ENCODE measurements at places on chromosomes 1 and 21. TPM values are rescaled to one million over a fixed set of nuclear protein-coding genes. Genes with fewer than 3 reads are reported as not detected.

DNA sequence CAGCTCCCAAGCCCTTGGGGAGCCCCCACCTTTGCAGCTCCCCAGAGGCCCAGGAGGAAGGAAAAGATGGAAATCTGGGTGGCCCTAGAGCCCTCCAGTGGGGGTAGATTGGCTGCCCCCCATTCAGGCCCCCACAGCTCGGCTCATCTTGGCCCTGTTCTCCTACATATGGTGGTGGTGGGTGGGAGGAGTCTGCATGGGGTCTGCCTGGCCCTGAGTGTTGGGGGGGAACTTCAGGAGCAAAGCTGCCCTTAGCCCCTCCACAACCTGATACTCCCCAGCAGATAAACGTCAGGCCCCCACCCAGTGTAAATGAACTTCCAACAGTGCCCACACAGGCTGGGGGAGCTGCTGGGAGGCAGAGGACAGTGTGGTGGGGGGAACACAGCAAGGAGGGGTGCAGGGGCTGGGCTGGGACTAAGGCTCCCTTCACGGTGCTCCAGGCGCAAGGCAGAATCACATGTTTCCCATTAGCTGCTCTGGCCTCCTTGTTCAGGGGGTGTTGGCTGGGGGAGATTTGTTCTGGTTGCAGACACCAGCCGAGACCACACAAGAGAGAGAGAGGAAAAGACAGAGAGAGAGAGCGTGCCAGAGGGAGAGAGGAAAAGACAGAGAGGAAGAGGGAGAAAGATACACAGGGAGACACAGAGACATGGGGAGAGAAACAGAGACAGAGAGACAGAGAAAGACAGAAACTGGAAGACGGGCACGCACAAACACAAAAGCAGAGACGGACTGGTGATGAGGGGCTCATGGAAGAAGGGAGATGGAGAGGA is 42.6 kb downstream of the AHDC1 start:
- DNase-seq, result no peak

GRCh38 chr1:160256396-160257046 is 5.8 kb downstream of the DCAF8 start:
- no peak for DNase-seq

DNA sequence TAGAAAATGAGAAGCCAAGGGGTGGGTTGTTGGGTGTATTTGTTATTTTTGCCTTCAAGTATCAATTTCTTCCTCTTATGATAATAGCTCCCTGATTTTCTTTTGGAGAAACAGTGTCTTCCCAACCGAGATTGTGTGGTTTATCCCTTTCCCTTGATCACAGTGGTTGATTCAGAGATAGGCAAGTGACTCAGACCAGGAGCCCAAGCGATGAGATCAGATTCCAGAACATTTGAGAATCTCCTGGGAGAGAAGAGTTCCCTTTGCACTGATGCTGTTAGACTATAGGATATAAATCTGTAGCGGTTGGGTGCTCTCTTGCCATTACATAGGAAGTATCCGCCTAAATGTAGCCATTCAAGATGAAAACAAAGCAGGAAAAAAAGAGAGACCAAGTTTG is 90.1 kb upstream of the WDR26 start:
- DNase-seq, result no peak

DNA sequence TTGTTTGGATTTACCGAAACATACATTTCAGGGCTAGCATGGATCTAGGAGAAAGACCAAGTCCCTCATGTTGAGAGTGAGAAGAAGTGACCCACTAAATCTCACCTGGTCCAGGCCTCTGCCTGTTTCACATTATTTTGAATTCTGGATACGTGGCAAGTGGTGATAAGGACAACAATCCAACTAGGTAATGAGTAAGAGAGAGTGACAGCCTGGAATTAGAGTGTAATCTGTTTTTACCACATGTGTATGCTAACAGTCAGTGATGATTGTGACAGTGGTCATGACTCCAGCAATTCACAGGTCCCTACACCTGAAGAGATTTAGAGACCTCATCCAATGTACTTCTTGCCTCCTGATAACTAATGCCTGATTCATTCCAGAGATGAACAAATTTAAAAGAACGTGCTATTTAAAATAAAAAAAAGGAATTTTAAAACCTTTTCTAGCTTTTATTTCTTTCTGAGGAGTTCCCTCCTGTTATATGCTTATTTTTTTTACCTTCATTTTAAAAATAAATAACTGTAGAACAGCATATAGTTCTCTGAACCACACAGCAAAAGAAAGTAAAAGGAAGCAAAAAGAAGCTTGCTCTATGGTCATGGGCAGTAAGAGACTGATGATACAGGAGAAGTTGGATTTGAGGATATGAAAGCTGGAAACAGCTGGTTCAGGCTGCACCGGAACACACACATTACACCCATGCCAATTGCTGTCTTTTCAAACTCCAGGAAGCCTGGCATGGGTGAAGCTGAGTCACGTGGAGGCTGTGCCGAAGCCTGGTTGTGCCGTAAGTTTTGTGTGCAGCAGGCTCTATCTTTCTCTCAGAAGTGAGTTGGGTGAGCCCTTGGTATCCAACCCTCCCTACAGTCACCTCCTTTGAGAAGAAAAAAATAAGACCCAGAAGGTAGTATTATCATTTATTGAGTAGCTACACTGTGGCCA is 14.7 kb downstream of the C1orf116 start:
- DNase-seq, result no peak

GRCh38 chr1:30727824-30728223 is 4.4 kb upstream of the MATN1 start:
- DNase-seq, result no peak

DNA sequence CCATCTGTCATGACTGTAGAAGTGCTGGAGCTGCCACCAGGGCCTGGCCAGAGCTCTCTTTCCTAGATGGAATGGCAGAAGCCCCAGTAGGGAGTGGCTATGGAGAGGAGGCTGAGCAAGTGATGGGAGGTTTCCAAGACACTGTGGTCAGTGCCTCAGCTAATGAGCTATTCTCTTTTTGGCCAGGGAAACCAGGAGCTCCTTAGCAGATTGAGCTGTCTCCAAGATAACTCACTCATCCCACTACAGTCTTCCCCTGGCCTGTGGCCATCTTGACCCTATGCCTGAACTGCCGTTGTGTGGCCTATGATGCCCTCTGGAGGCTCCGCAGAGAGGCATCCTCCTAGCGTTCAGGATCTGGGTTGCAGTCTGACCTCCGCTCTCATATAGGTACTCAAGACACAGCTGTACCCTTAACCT is 60.5 kb downstream of the ERI3 start:
- peak; percentile 46 for DNase-seq

DNA sequence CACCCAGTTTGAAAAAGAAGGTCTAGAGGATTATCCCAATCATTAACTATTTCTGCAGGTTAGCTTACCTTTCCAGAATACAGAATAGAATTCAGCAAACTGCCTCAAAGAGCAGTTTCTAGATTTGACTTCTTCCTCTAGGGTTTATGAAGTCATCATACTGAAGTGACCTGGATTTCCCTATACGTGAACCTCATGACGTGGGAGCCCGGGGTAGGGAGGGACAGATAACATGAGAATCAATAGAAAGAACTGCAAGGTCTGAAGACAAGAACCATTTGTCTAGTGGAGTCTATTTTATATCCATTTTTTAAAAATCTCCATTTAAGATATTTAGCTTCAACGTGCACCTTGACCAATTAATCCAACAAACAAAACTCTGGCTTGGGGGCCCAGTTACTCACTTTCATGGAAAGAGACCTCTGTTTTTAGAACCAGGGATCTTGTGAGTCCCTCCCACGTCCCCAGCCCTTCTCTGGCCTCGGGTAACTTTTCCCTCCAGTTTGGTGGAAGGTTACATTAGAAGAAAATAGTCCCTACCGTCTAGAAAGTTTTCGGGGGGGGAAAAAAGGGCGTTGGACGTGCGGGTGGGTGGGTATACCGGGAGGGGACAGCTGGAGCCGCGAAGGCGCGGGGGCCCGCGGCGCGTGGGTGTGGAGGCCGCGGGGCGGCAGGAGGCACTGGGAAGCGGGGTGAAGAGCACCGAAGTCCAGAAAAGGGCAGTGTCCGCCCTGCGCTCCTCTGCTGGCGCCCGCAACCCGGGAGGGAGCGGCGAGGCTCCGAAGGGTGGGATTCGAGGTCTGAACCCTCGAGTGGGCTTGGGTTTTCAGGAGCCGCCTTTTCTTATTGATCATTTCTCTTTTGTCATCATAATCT is 13.8 kb upstream of the POGZ start:
- DNase-seq, result no peak

- DNase-seq, result no peak
Measured at GRCh38 chr21:39441502-39442475, 3.8 kb downstream of the LCA5L start.

- no peak for DNase-seq
Measured at GRCh38 chr1:16900751-16901150, 5.0 kb downstream of the RNU1-2 start.

DNA sequence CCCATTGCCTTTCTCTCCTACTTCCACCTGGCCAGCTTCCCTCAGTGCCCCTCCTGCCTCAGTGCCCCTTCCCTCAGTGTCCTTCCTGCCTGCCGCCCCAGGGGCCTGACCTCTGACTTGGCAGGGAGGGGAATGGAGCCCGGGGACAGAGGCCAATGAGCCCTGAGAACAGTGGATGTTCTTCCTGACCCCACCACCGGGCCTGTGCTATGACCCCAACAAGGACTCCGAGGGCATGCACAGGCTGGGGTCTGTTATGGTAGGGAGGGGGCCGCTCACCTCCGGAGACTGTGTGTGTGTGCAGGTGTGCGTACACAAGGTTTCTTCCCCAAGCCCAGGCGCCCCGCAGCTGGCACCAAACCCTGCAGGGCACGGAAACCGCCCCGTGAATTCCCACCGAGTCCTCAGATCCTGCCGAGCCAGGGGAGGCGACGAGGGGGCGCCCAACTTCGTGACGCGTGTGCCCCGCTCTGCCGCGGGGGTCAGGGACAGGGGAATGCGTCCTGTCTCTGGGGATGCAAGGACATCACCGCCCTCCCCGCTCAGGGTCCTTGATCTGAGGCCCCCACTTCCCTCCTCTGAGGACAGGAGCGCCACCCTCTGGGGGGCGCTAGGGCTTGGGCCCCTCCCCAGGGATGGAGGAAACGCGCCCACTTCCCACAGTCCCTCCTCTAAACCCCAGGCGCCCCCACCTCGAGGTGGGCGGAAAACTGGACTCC is 766 bp downstream of the RAP1GAP start:
- DNase-seq, result no peak

GRCh38 chr1:189644970-189645369 is 832.7 kb downstream of the BRINP3 start:
- no peak for DNase-seq

GRCh38 chr1:204909109-204909508 is 38.4 kb downstream of the NFASC start:
- DNase-seq, result no peak

- no peak for DNase-seq
Measured at GRCh38 chr1:25924454-25924853, 18.2 kb upstream of the STMN1 start.

- no peak for DNase-seq
Measured at GRCh38 chr1:175873290-175873935, 130.0 kb upstream of the TNR start.

- no peak for DNase-seq
Measured at GRCh38 chr1:44310006-44310405, 45.1 kb downstream of the ERI3 start.

Gene LCE1B
- not detected for polyA plus RNA-seq

Gene TNFSF4
- polyA plus RNA-seq, result 5.9 TPM

Gene RPE65
- polyA plus RNA-seq, result not detected

Gene CPTP
- 14.2 TPM for polyA plus RNA-seq

Gene TRIM67
- 0.01 TPM for polyA plus RNA-seq

All from BJ (cell line).